CD4-positive, alpha-beta T cell (primary cell): ENCODE measurements at places on chromosomes 1 and 21.

- no peak for DNase-seq
Measured at GRCh38 chr1:210251680-210252490, 19.3 kb downstream of the SERTAD4 start.

- DNase-seq: no peak
Measured at GRCh38 chr1:38885092-38885491, 3.7 kb upstream of the GJA9 start.

DNA sequence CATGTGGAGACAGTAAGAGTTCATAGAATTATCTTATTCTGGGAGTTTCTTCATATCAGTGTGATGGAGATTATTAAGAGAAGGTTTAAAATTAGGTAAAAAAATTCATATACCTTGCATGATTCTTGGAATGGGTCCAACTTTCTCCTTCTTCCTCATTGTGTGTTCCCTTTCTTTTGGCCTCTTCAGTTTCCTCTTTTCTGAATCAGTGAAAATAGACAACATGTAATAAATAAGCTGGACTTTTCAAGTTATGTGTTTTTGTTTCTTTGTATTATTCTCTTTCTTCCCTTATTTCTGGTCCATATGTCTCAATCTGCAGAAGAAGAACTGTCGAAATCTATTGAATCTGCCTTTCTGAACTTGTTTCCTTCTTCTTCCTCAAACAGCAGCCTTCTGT is 30.5 kb downstream of the C4BPA start:
- DNase-seq: no peak

GRCh38 chr1:179030130-179030529 is 4.4 kb downstream of the FAM20B start:
- no peak for DNase-seq

GRCh38 chr1:16164213-16165072 is 8.6 kb upstream of the EPHA2 start:
- no peak for DNase-seq

GRCh38 chr1:39720094-39720999 is 18.3 kb upstream of the PPIE start:
- DNase-seq: no peak

- no peak for DNase-seq
Measured at GRCh38 chr1:17338706-17339493, 30.9 kb downstream of the PADI4 start.

GRCh38 chr1:46453449-46453848 is 36.2 kb upstream of the DMBX1 start:
- no peak for DNase-seq

- peak; percentile 66 for DNase-seq
Measured at GRCh38 chr1:39973503-39974135, 18.7 kb downstream of the MFSD2A start.

DNA sequence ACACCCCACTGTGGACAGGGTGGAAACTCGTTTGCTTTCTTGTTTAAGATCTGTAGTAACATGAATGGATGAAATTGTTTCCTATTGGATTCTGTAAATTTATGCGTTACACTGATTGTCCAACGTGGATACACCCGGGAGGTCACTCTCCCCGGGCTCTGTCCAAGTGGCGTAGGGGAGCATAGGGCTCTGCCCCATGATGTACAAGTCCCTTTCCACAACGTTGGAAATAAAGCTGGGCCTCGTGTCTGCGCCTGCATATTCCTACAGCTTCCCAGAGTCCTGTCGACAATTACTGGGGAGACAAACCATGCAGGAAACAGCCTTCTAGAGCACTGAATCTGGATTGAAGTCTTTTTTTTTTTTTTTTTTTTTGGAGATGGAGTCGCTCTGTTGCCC is 1.4 kb downstream of the RCC1 start:
- DNase-seq: no peak

DNA sequence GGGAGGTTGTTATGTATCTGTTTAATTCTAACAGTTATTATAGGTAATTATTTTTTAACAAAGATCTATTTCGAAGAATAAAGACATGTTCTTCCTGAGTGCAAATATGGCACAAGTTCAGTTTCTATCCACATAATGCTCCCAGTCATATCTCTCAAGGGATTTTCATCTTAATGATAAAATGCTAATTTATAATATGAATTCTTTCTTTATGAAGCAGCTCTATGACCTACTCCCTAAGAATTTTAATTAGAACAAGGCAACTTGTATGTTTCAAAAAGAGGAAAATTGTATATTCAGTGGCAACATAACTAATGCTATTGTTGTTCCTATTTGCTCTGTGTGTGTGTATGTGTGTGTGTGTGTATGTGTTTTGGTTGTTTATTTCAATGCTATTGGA is 1222.1 kb upstream of the NCAM2 start:
- DNase-seq: no peak

DNA sequence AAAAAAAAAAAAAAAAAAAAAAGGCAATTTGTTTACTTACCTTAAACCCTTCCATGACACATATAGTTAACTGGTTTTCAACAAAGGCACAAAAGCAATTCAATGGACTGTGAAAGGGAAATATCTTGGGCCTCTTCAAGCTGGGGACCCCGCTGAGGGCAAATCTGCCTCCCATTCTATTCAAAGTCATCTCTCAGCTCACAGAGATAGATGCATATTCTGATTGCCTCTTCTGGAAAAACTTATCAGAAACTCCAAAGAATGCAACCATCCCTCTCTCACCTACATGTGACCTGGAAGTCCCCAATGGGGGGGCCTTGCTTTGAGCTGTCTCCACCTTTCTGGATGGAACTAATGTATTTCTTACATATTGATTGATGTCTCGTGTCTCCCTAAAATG is 12.1 kb upstream of the SYNJ1 start:
- no peak for DNase-seq

- no peak for DNase-seq
Measured at GRCh38 chr1:66214901-66215300, 319.1 kb upstream of the SGIP1 start.

- DNase-seq: no peak
Measured at GRCh38 chr1:48760857-48761256, 15.8 kb downstream of the BEND5 start.

- no peak for DNase-seq
Measured at GRCh38 chr21:32543975-32544374, 41.3 kb downstream of the TCP10L start.

- no peak for DNase-seq
Measured at GRCh38 chr1:179814546-179814838, 63.1 kb downstream of the TOR1AIP2 start.

GRCh38 chr21:18369115-18369514 is 34.5 kb downstream of the TMPRSS15 start:
- DNase-seq: no peak

GRCh38 chr1:187987236-187987776 is 1158.6 kb downstream of the PLA2G4A start:
- DNase-seq: no peak

- DNase-seq: no peak
Measured at GRCh38 chr1:54096227-54096876, 42.9 kb downstream of the TCEANC2 start.
